ENCODE measurements at places on chromosomes 11 and 22. TPM values are rescaled to one million over a fixed set of nuclear protein-coding genes. Genes with fewer than 3 reads are reported as not detected.

- H3K27me3 ChIP-seq = no peaks in the 10 kb centered on the region
- no peak overlapping the region for H3K27ac ChIP-seq
- no peaks in the 10 kb centered on the region for H3K4me1 ChIP-seq
- no peak overlapping the region for H3K4me3 ChIP-seq
- no peak for DNase-seq
Observed at GRCh38 chr11:11677672-11678356, 56.0 kb upstream of the GALNT18 start.

GRCh38 chr22:44489026-44489425, 9.0 kb downstream of the RTL6 start:
- peak; percentile 53 for DNase-seq
- no peaks in the 10 kb centered on the region for H3K4me1 ChIP-seq
- no peak overlapping the region for H3K27ac ChIP-seq
- H3K36me3 ChIP-seq = no peaks in the 10 kb centered on the region
- no peak overlapping the region for H3K4me3 ChIP-seq
- H3K27me3 ChIP-seq = no peaks in the 10 kb centered on the region

GRCh38 chr11:41660585-41660984, 201.1 kb upstream of the LRRC4C start:
- H3K27me3 ChIP-seq = no peaks in the 10 kb centered on the region
- no peaks in the 10 kb centered on the region for H3K36me3 ChIP-seq
- no peak for DNase-seq
- H3K27ac ChIP-seq = no peak overlapping the region
- no peak overlapping the region for H3K4me3 ChIP-seq
- no peaks in the 10 kb centered on the region for H3K4me1 ChIP-seq

DNA sequence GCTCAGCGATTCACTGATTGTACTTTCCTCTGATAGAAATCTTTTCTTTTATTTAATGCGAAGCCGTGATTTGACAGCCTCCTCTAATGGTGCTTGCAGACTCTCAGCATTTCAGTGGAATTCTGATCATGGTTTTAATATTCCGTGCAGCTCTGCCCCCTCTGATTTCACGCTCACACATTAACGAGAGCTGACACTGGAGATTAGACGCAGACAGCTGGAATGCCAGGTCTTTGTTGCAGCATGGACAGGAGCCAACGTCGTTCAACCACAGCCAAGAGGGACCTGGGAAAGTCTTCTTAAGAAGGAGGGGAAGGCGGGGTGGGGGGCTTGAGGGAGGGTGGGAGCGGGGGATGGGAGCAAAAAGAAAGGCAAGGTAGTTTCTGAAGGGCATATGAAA, 186.4 kb downstream of the BLID start:
- H3K4me1 ChIP-seq = no peaks in the 10 kb centered on the region
- H3K36me3 ChIP-seq = no peaks in the 10 kb centered on the region
- H3K27ac ChIP-seq = peak overlapping the region; percentile 7
- peak overlapping the region; percentile 5 for H3K4me3 ChIP-seq
- no peak for DNase-seq

LSP1 gene
- total RNA-seq = 12.1 TPM

MB gene
- total RNA-seq = 6,650 TPM

GRCh38 chr22:20424932-20425565, 12.6 kb downstream of the SCARF2 start:
- peaks cover 7% of the 10 kb centered on the region for H3K27me3 ChIP-seq
- H3K4me3 ChIP-seq = no peak overlapping the region
- no peaks in the 10 kb centered on the region for H3K4me1 ChIP-seq
- peaks cover 3% of the 10 kb centered on the region for H3K36me3 ChIP-seq
- H3K27ac ChIP-seq = no peak overlapping the region
- no peak for DNase-seq

DNA sequence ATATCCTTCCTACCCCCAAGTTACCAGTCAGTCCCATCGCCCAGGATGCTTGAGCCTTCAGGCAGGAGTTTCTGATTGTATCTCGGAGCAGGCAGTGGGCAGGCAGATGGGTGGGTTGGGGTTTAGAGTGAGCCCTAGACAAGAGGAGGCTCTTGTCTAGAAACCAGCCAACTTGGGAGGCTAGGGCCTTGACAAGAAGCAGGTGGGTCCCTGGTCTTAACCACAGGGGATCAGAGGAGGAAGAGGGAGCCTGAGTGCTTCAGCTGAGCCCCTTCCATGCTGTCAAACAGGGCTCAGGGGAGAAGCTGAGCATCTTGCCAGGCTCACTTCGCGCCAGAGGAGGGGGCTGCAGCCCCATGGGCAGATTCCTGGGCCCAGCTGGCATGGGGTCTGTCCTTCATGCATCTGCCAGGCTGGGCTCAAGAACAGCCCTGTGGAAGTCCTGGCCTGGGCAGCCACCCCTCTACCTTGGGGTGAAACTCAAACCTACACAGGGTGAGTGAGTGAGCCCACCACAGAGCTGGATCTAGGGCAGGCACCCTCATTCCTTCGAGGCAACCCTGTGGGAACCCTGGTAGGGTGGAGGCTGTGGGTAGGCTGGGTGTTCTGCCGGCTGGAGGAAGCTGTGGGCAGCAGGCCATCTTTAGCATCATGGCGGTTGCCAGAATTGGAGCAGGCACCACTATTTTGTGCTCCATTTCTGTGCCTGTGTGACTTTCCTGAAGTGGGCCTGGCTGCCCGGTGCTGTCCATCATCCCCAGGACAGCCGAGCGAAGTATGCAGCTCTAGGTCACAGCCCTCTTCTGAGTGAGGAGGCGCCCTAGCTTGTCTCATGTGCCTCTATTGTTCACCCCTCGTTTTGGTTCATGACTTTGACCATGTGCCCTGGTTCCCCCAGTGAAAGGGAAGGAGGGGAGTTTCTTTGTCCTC, 108.1 kb downstream of the MORC2 start:
- no peak for DNase-seq

- no peak overlapping the region for H3K27ac ChIP-seq
- DNase-seq = no peak
- peaks cover under 1% of the 10 kb centered on the region for H3K36me3 ChIP-seq
- H3K27me3 ChIP-seq = no peaks in the 10 kb centered on the region
Observed at GRCh38 chr22:41315586-41315985, 14.3 kb downstream of the ZC3H7B start.

CCDC90B gene
- total RNA-seq = 24.0 TPM

VSIG10L2 gene
- total RNA-seq = not detected

GRCh38 chr11:20258376-20258895, 98.2 kb upstream of the DBX1 start:
- no peaks in the 10 kb centered on the region for H3K36me3 ChIP-seq
- no peaks in the 10 kb centered on the region for H3K4me1 ChIP-seq
- no peak overlapping the region for H3K4me3 ChIP-seq
- no peaks in the 10 kb centered on the region for H3K27me3 ChIP-seq
- DNase-seq = no peak
- no peak overlapping the region for H3K27ac ChIP-seq

- H3K4me3 ChIP-seq = no peak overlapping the region
- H3K36me3 ChIP-seq = no peaks in the 10 kb centered on the region
- no peaks in the 10 kb centered on the region for H3K27me3 ChIP-seq
- no peak overlapping the region for H3K27ac ChIP-seq
- DNase-seq = no peak
Observed at GRCh38 chr11:21631991-21632390, 560.9 kb upstream of the ANO5 start.

DNA sequence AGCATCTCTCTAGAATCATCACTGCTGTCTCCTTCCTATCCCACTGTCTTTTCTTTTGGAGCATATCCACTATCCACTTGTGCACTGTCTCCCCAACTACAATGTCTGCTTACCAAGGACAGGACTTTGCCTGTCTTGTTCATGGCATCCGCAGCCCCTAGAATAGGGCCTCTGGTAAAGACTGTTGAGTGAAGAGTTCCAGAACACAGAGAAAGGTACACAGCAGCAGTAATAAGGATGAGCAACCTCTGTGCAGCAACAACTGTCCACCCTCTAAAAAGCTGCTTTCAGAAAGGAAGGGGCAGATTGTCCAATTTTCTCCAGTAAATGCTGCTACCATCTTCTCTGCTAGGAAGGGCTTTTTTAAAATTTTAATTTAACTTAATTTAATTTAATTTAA, 25.5 kb upstream of the BIRC3 start:
- H3K27me3 ChIP-seq = no peaks in the 10 kb centered on the region
- no peak overlapping the region for H3K27ac ChIP-seq
- DNase-seq = no peak
- no peaks in the 10 kb centered on the region for H3K4me1 ChIP-seq
- no peaks in the 10 kb centered on the region for H3K36me3 ChIP-seq
- no peak overlapping the region for H3K4me3 ChIP-seq

GLYAT gene
- not detected for total RNA-seq

DNA sequence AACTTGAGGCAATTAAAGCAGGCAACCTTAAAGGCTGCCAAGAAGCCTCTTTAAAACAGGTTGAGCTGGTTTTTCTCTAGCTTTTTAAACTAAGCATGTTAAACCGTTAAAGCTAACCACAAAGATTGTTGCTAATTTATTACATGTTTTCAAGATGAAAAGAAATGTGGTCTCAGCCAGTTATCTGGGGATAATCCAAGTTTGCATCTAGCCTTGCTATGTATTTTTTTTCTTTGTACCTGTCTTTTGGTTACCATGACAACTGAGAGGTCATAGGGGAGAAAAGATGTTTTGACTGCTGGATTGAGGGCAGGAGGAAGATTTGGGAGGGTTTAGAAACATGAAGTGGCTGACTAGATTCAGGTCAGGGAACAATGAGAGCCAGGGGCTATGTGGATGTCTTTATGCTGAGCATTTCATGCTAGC, 19.2 kb upstream of the PGM2L1 start:
- H3K36me3 ChIP-seq = no peaks in the 10 kb centered on the region
- no peak overlapping the region for H3K4me3 ChIP-seq
- no peak for DNase-seq
- no peaks in the 10 kb centered on the region for H3K27me3 ChIP-seq

- H3K36me3 ChIP-seq = no peaks in the 10 kb centered on the region
- H3K27me3 ChIP-seq = no peaks in the 10 kb centered on the region
- no peak for DNase-seq
- H3K4me1 ChIP-seq = peaks cover 38% of the 10 kb centered on the region
- no peak overlapping the region for H3K4me3 ChIP-seq
Observed at GRCh38 chr11:72969894-72970335, 155.7 kb downstream of the ATG16L2 start.

CHRDL2 gene
- 4.2 TPM for total RNA-seq

Measured in right atrium auricular region (tissue), 2 donors.